ENCODE measurements at places on chromosomes 11 and 22. TPM values are rescaled to one million over a fixed set of nuclear protein-coding genes. Genes with fewer than 3 reads are reported as not detected.

Gene KRTAP5-11
- not detected for total RNA-seq

Gene DEUP1
- not detected for total RNA-seq

Gene UBQLN3
- total RNA-seq = not detected

Gene GAL3ST3
- not detected for total RNA-seq
